ENCODE measurements at places on chromosomes 5 and 9. TPM values are rescaled to one million over a fixed set of nuclear protein-coding genes. Genes with fewer than 3 reads are reported as not detected.

DNA sequence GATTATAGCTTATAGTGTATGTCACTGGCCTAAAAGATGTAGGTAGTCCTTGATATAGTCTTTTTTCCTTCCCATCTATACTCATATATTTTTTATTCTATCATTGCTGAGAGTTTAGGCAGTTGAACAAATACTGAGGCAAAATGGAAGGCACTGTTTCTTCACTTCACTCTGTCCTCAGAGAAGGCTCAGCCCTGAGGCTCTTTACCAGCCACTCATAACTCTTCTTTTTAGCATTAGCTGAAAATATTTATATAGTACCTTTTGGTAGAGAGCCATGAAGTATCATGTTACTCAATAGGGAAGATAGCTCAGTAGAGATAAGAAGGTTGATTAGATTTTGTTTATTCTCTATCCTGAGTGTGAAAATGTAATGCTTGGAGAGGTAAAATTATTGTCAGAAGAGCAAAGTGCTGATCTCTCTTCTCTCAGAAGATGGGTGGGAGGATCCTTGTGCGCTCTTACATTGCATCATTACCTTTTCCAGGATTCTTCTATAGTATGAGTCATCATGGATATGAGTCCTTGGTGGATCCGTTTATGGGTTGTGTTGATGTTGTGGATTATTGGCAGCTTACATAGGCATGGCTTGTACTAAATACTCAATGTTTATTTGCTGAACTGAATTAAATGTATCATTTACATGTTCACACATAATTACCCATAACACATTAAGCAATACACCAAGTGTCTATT lies 88.1 kb downstream of the ANXA1 start:
- H3K27ac ChIP-seq: no peak overlapping the region
- H3K4me1 ChIP-seq: no peaks in the 10 kb centered on the region
- no peak for DNase-seq

PRRT1B gene
- total RNA-seq: not detected

NIPSNAP3A gene
- total RNA-seq: 9.0 TPM

- no peak overlapping the region for H3K27ac ChIP-seq
- H3K4me3 ChIP-seq: no peak overlapping the region
- H3K4me1 ChIP-seq: no peaks in the 10 kb centered on the region
- DNase-seq: no peak
- H3K27me3 ChIP-seq: no peaks in the 10 kb centered on the region
- H3K36me3 ChIP-seq: no peaks in the 10 kb centered on the region
Observed at GRCh38 chr5:11611011-11611410, 293.2 kb downstream of the CTNND2 start.

GRCh38 chr5:52481201-52481600 lies 306.5 kb upstream of the ITGA1 start:
- no peaks in the 10 kb centered on the region for H3K27me3 ChIP-seq
- H3K27ac ChIP-seq: no peak overlapping the region
- no peak overlapping the region for H3K4me3 ChIP-seq
- no peaks in the 10 kb centered on the region for H3K36me3 ChIP-seq

DNA sequence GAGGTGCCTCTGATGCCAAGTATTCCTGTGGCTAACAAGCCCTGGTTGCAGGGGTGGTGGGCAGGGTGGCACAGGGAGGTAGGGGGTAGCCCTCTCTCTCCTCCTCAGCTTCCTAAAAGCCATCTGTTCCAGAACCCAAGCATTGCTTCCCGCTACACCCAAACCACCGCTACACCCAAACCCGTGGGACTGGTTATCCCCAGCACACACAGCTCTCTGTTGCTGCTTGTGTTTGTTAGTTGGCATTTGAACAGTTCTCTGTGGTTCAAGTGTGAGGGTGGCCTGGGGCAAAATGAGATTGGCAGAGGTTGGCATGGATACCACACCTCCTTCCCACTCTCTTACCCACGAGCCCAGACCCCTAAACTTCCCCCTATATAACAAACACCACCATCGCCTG lies 40.4 kb downstream of the SPARC start:
- H3K4me1 ChIP-seq: peaks cover 4% of the 10 kb centered on the region
- no peaks in the 10 kb centered on the region for H3K36me3 ChIP-seq
- no peaks in the 10 kb centered on the region for H3K27me3 ChIP-seq
- H3K4me3 ChIP-seq: no peak overlapping the region
- no peak overlapping the region for H3K27ac ChIP-seq
- no peak for DNase-seq

DNA sequence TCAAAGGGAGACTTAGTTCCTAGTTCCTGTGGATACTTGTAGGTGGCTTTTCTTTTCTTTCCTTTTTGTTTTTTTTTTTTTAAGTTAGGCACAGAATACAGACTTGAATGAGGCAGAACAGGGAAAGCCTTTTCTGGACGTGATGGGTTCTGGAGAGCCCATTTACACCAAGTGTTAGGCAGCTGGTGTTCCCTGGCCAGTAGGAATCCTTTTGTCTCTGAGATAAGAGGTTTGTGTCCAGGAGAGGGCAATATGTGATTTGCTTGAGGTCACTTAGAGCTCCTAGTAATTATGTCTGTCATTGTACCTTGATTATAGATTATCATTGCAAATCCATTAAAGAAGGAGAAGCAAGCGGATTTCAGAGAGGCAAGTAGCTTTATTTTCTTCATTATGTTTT lies 9.1 kb downstream of the MEGF10 start:
- no peaks in the 10 kb centered on the region for H3K36me3 ChIP-seq
- no peaks in the 10 kb centered on the region for H3K4me1 ChIP-seq
- no peak overlapping the region for H3K27ac ChIP-seq
- H3K4me3 ChIP-seq: no peak overlapping the region
- peaks cover 4% of the 10 kb centered on the region for H3K27me3 ChIP-seq

DNA sequence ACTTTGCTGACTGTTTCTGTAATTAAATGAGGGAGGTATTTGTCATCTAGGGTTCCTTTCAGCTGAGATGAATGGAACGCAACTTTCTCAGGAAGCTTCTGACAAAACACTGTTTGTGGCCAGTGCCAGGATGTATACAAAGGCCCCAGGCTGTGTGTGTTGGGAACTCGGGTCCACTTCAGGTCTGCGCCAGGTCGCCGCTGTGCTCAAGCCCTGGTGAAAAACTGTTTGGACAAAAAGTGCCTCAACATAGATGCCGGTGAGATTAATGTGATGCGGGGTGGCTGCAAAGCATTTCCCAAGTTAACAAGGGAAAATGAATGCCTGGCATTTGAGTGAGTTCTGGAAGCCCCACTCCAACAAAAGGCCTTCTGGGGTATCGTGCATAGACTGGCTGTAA lies 156.4 kb downstream of the GABBR2 start:
- DNase-seq: no peak
- H3K27me3 ChIP-seq: no peaks in the 10 kb centered on the region
- H3K4me1 ChIP-seq: no peaks in the 10 kb centered on the region
- H3K36me3 ChIP-seq: no peaks in the 10 kb centered on the region

DNA sequence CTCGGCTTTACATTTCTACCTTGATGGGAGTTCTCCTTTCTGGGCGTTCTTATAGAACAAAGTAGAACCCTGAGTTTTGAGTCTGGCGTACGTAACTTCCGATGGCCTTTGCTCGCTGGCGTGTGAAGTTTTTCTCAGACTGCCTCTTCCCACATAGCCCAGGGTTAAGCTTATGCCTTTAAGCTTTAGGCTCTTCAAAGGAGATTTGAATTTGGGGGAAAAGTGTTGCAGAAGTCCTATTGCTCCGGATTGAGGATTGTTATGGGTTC lies 13.7 kb upstream of the FBP2 start:
- no peaks in the 10 kb centered on the region for H3K36me3 ChIP-seq
- H3K27ac ChIP-seq: no peak overlapping the region
- no peak overlapping the region for H3K4me3 ChIP-seq
- H3K27me3 ChIP-seq: no peaks in the 10 kb centered on the region
- no peak for DNase-seq

PAPPA gene
- not detected for total RNA-seq

DNA sequence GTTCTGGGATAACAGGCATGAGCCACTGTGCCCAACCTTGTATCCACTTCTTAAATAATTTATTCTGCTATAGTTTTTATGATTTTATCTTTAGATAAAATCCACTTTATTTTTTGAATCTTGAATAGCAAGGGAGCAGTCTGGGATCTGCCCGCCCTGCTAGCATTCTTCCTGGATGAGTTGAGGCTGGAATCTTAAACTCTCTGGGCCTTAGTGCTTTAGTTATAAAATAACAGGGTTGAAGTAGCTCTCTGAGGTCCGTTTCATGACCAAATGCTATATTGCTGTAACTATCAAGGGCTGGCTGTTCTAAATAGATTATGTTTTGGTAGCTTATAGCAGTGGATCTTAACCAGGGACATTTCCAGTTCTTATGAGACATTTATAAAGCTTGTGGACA lies 20.8 kb downstream of the ACER2 start:
- no peaks in the 10 kb centered on the region for H3K27me3 ChIP-seq
- H3K4me3 ChIP-seq: no peak overlapping the region
- H3K36me3 ChIP-seq: no peaks in the 10 kb centered on the region
- H3K27ac ChIP-seq: no peak overlapping the region
- H3K4me1 ChIP-seq: no peaks in the 10 kb centered on the region

DNA sequence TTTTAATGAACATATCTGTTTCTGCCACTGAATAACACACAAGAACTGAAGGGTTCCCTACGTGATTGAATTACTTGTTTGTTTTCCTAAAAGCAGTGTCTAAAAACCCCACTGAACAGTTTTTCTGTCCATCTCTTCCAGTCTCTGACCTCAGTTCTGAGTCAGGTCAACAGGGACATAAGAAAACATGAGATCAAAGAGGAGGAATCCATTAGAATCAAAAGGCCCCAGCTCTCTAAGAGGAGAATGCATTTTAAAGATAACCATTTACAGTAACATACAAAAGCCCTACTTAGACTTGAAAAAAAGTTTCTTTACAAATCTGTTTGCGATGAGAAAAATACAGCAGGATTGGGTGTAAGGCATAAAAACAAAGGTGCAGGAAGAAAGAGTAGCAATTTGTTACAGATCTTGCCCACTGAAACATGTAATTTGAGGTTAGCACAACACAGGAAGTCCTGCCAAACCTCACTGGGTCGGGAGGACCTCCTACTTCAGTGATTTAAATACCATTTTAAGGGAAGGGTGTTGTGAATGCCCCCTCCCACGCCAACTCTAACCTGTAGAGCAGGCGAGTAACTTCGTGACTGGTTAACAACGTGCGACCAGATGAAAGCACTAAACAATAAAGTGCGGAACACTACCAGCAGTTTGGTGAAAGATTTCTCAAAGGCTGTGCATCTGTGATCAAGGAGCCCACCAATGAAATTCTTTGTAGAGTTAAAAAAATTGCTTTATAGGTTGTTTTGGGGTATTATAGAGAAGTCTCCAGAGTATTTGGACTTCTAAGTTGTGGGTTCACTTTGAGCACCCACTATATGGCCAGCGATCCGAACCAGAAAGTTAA lies 1.3 kb downstream of the QSOX2 start:
- H3K27me3 ChIP-seq: no peaks in the 10 kb centered on the region
- peaks cover 4% of the 10 kb centered on the region for H3K36me3 ChIP-seq
- peak overlapping the region; percentile 38 for H3K4me3 ChIP-seq
- no peak for DNase-seq

DNA sequence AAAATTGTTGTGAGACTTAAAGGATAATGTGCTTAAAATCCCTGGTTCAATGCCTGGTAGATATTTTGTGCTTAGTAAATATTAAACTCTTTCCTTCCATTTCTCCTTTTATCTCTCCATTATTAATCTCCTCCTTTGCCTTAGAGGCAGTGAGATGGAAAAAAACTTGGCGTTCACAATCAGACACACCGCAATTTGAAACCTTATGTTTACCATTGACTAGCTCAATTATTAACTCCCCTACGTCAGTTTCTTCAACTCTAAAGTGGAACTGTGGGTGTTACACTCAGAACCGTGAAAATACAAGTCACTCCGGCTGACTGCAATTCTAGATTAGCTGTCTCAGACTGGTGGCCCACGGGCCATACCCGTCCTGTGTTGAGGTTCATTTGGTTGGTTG lies 327.2 kb downstream of the DEPDC1B start:
- no peaks in the 10 kb centered on the region for H3K4me1 ChIP-seq
- no peaks in the 10 kb centered on the region for H3K36me3 ChIP-seq

AIF1L gene
- not detected for total RNA-seq

GRCh38 chr5:96001262-96001661 lies 39.6 kb upstream of the ELL2 start:
- no peak for DNase-seq
- H3K4me3 ChIP-seq: no peak overlapping the region
- H3K27ac ChIP-seq: no peak overlapping the region
- no peaks in the 10 kb centered on the region for H3K27me3 ChIP-seq

DNA sequence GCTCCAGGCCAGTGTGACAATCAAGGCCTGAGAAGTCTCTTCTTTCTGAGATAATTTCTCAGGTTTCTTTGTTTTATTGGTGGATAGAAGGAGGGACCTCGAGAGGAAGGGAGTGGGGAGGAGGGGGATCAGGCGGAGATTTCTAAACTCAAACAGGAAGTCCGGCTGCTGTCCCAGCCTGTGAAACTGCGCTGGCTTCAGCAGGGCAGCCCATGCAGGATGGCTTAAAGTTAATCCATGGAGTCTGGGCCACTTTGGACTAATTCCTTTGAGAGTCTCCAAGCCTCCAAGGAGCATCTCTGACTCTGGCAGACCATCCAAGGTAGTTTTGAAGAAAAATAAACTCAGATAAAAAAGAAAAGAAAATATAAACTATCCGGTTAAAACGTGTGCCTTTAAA lies 378.5 kb downstream of the MLLT3 start:
- H3K27me3 ChIP-seq: no peaks in the 10 kb centered on the region
- H3K4me3 ChIP-seq: no peak overlapping the region
- no peak for DNase-seq
- H3K36me3 ChIP-seq: no peaks in the 10 kb centered on the region
- H3K4me1 ChIP-seq: peaks cover 21% of the 10 kb centered on the region

CCIN gene
- total RNA-seq: 2.8 TPM

DNA sequence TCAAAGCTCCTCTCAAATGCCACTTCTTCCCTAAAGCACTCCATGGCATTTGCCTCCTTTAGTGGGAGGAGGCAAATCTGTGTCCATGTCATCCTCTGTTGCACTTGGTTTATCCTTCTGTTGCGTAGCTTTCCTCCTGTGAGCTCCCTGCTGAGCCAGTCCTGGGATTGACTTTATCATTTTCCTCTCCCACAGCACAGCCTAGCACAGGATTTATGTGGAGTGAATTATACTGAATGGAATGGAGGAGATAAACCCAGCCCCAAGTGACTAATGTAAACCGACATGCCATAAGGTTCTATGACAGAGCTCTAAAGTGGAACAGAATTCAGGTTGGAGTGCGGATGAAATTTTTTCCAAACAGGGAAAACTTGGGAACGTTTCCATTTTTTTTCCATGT lies 26.4 kb upstream of the TOMM5 start:
- H3K4me1 ChIP-seq: no peaks in the 10 kb centered on the region
- H3K4me3 ChIP-seq: no peak overlapping the region
- DNase-seq: no peak
- no peak overlapping the region for H3K27ac ChIP-seq
- no peaks in the 10 kb centered on the region for H3K36me3 ChIP-seq

ZDHHC21 gene
- total RNA-seq: 9.2 TPM

OR1Q1 gene
- total RNA-seq: not detected

SLC6A19 gene
- total RNA-seq: not detected

Data from natural killer cell (primary cell).